Skin of body (tissue), 3 donors: ENCODE measurements at places on chromosomes 5 and 9.

GRCh38 chr5:122014236-122014935 lies 52.6 kb downstream of the SRFBP1 start:
- no peak for DNase-seq

- DNase-seq, result no peak
These were observed 162.5 kb downstream of the ELAVL2 start for GRCh38 chr9:23663536-23663935.

DNA sequence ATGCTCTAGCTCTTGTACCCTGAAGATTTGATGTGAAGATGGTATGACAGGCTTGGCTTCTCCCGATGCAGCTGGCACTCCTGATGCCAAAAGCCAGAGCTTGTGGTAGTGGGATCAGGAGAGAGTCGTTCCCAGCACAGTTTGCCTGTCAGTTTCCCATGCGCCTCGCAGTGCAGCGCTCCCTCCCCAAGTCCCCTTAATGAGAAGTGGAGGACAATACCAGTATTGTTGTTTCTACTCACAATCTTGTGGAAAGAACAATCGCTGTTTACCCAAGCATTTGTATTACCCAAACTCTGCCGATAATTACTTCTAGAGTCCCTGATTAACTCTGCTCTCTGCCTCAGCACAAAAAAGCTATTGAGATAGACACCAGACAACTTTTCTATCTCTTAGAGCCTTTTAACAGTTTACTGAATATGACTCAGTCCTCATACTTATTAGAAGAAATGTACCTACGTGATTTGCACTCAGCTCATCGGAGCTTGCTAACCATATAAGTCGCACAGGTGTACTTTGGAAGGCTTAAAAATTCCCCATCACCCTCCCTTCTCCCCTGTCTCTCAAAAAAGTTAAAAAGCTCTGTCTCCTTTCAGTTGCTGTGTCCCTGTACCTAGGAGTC lies 283.2 kb upstream of the TMEM161B start:
- DNase-seq, result no peak

- no peak for DNase-seq
These were observed 141.4 kb downstream of the NPR3 start for GRCh38 chr5:32852535-32852934.

DNA sequence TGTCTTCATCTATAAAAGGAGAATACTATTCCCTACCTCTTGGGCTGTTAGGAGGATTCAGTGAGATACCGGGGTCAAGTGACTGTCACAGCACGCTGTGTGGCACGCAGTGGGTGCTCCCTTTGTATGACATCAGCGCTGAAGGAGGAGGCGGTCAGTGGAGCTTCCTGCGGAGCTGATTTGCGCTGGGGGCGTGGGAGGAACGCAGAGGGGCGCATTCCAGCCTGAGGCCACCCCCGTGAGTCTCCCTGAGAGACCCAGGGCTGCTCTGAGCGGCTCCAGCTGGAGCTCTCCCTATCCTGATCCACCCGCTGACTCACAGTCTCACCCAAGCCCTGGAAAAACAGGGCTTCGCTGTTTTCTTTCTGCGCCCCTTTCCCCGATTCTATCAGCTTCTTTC lies 24.3 kb upstream of the NEURL1B start:
- DNase-seq, result no peak

DNA sequence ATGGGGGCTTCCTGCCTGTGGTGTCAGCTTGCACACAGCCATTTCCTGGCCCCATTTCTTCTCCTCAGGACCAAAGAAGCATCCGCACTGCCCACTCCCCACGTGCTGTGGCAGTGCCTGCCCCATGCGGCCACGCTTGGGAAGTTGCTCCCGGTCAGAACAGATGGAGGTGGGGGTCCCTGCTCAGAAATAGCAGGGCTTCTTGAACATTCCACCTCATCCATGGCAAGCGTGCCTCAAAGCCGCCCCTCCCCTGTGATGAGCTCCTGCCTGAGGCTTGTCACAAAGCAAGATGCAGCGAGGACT lies 238.2 kb downstream of the SYK start:
- DNase-seq, result no peak

DNA sequence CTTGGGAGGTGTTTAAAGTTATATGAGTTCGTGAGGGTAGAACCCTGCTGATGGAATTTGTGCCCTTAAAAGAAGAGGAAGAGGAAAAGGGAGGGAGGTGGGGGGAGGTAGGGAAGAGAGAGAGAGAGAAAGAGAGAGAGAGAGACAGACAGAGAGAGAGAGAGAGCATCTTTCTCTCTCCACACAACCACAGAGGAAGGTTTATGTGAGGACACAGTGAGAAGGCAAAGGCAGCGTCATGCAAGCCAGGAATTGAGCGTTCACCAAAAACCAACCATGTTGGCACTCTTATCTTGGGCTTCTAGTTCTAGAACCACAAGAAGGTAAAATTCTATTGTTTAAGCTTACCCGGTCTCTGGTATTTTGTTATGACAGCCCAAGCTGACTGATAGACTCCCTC lies 152.4 kb downstream of the SH3GL2 start:
- no peak for DNase-seq
